ENCODE measurements at places on chromosomes 3 and 15.

DNA sequence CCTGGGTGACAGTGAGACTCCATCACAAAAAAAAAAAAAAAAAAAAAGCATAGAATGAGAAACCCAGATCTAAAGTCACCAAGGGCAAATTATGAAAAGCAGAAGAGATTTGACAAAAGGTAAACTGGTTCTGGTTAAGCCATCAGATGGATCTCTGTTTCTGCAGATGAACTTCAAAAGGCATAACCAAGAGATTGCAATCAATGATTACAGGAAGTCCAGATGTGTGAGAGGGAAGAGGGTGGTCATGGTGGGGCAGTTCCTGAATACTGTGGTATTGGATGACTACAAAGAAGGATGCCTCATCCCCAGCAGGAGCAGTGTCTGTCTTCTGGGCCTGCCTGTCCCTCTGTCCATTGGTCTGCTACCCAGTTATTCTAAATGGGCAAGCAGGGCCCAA lies 3.8 kb downstream of the P4HTM start:
- DNase-seq = no peak

- peak; percentile 97 for DNase-seq
Measured at GRCh38 chr3:39639344-39640236, 169.8 kb upstream of the MYRIP start.

DNA sequence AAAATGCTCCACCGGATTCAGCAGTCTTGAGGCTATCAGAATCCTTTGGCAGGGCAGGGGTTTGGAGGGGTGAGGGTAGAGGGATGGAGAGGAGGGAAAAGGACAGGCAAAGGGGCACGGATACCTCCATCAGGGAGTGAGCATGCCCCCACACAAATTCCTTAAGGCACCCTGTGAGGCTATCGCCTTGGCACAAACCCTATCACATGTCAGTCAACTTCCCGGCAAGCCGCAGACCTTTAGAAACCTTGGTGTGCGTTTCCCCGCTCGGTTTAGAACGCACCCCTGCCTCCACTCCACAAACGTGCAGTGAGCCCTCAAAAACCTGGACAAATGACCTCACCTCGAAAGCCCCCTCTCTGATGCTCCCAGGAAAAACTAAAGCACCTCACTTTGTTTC lies 422 bp upstream of the SETMAR start:
- no peak for DNase-seq

DNA sequence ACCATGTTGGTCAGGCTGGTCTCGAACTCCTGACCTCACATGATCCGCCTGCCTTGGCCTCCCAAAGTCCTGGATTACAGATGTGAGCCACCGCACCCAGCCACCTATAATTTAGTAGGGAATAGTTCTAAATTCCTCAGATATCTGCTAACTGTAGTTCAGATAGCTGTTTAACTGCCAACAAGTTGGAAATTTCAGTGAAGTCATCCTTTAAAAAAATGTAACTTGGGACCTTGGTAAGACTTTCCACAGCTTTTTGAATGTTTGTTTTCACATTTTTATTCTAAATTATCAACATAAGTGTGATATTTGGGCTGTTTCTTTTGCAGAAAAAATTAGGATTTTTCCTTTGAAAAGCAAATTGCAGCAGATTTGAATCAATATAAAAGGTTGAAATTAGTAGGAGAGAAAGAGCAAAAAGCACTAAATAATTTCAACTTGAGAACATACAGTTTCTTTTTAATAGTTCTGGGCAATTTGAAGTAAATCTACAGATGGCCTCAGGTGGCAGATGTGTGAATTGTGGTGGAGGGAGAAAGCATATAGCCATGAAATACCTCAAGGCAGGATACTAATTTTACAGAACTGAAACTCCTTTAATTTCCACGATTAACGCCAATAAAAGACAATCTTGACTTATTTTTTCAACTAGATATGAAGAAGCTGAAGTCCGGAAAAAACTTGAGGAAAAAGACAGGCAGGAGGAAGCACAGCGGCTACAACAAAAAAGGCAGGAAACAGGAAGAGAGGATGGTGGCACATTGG lies 34.3 kb downstream of the USP8 start:
- peak; percentile 10 for DNase-seq

GRCh38 chr3:148600440-148600839 lies 97.3 kb upstream of the AGTR1 start:
- DNase-seq = no peak

GRCh38 chr15:25736461-25736860 lies 126.7 kb downstream of the ATP10A start:
- DNase-seq = no peak

DNA sequence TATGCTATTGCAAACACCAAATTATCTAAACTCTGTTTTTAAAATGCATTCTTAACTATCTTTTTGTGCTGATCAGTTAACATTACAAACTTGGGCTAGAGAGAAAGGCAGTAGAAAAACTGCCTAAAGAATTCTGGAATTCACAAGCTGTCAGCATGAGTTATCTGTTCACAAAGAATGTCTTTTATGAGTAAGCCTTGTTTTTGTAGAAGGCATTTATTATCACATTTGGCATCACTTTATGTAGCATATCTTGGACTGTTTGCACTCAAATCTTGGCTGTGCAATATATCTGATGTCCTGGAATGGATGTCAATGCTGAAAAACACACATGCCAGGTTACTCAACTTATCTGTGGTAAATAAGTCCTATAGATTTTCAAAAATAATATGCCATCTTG lies 15.5 kb upstream of the BCHE start:
- DNase-seq = peak; percentile 11

DNA sequence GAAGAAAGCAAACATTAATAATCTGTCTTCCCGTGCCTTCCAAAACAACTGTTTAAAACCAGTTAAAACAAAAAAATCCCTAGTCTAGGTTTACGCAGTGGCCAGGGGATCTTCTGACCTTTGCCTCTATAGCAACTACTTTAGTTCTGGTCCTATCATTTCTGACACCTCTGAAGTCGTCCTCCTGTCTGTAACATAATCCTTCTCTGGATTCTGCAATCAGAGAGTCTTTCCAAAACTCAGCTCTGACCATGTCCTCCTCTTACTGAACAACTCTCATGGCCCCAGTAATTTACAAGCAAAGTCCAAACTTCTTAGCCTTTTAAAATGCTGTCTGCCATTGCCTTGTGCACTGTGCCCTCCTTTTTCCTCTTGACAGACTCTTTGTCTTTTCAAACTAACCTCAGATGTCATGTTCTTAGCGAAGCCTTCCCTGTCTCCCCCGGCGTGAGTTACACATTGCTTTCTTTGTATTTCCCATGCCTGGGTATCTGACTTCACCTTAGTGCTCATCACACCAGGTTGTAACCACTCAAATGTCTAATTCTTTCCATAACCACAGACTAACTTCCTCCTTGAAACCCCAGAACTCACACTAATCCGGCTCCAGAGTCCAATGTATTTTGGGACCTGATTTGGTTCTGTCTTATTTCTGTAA lies 105.2 kb upstream of the BNIP2 start:
- DNase-seq = no peak

- no peak for DNase-seq
Measured at GRCh38 chr3:34106879-34107278, 308.4 kb downstream of the PDCD6IP start.

- DNase-seq = no peak
Measured at GRCh38 chr3:153980252-153980590, 141.0 kb upstream of the ARHGEF26 start.

DNA sequence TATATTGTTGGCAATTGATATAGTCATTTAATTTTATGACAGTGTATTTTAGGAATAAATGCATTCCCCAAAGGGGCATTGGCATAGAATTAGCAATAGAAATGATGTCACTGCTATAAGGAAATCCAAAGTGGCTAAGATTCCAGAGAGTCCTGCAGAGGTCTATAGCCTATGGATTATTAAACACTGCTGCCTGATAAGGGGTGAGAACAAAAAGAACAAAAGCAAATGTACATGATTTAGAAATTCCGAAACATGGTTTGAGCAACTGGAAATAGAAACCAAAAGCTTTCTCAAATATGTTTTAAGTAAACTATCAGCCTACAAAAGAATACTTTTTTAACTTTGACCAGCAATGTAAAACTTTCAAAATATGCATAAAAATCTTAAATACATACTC lies 280.1 kb upstream of the RASGRP1 start:
- no peak for DNase-seq

GRCh38 chr15:83746231-83746630 lies 92.3 kb downstream of the ADAMTSL3 start:
- DNase-seq = peak; percentile 18

All from fibroblast of mammary gland (primary cell).